Vagina (tissue), 2 donors: ENCODE measurements at places on chromosomes 16 and 17.

GRCh38 chr17:18377437-18378204 is at the start of gene EVPLL:
Gene EVPLL, plus strand, starts transcription at chr17:18377778. Its CDS starts 3,160 bp downstream, at chr17:18380938.
- no peak for DNase-seq

GRCh38 chr16:87420026-87421002 is 28.2 kb downstream of the MAP1LC3B start:
- DNase-seq, result no peak

GRCh38 chr17:65071861-65072260 is 15.3 kb upstream of the GNA13 start:
- DNase-seq, result no peak

DNA sequence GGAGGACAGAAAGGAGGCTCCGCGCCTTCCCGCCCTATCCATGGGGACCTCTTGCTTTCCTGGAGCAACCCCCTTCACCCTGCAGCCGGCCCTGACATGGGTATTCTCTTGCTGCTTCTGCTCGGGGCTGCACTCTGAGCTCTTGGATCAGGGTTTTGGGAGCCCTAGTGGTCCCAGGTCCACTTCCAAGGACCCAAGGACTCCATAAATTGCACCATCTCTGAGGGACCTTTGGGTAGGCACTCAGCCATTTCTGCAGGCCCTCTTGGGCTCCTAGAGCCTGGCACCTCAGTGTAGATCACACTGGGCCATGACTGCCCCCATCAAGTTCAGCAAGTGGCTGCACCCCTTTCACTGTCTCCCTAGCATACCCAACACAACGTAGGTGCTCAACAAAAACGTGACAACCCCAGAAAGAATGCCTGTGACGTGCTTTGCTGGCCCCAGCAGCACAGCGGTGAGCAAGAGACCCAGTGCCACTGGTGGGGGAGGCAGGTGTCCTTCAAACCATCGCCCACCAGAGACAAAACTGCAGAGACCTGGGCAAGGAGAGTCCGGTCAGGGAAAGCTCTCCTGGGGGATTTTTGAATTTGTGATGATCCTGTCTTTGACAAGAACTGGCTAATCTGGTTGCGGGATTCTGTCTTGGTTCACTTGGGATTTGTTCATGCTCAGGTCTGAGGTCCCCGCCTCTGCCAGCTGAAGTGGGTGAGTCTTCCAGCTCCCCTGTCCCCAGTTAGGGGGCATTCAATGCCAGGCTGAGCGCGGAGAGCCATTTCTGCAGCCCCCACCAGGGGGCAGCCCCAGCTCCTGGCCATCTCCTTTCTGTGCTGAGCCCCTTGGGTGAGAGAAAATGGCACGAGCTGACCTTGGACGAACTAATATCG is 2.5 kb upstream of the RAB11FIP4 start:
- DNase-seq, result no peak

DNA sequence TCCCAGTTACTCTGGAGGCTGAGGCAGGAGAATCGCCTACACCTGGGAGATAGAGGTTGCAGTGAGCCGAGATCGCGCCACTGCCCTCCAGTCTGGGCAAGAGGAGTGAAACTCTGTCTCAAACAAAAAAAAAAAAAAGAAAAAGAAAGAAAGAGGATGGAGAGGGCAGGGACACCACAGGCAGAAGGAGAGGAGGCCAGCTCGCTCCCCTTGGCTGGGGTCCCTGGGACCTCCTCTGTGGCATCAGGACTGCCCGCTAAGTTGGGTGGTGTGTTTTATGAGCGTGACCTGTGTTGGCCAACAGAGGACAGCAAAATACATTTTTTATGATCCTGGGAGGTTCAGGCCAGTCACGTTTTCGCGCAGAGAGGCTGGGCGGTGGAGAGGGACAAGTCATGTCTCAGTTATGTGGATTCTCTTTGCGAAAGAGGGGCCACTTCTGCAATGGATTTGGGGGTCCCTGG is 229.6 kb downstream of the MRTFB start:
- DNase-seq, result no peak

GRCh38 chr17:71412803-71413202 is 708.0 kb upstream of the SOX9 start:
- DNase-seq, result no peak

DNA sequence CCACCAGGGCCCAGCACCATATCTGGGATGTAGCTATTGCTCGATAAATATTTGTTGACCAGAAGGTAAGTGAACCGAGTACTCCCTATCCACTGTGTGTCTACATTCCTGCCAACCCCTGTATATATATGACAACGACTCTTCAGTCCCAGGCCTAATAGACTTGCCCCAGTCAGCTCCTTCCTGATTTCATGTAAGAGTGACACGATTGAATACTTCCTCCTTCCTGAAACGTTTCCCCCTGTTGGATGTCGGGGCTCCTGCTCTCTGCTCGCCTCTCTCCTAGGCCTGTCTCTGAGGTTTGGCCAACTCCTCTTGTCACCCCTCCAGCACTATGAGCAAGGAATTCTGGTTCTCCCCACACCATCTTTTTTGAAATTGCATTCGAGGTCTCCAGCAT is 178.9 kb downstream of the PRKCA start:
- no peak for DNase-seq

DNA sequence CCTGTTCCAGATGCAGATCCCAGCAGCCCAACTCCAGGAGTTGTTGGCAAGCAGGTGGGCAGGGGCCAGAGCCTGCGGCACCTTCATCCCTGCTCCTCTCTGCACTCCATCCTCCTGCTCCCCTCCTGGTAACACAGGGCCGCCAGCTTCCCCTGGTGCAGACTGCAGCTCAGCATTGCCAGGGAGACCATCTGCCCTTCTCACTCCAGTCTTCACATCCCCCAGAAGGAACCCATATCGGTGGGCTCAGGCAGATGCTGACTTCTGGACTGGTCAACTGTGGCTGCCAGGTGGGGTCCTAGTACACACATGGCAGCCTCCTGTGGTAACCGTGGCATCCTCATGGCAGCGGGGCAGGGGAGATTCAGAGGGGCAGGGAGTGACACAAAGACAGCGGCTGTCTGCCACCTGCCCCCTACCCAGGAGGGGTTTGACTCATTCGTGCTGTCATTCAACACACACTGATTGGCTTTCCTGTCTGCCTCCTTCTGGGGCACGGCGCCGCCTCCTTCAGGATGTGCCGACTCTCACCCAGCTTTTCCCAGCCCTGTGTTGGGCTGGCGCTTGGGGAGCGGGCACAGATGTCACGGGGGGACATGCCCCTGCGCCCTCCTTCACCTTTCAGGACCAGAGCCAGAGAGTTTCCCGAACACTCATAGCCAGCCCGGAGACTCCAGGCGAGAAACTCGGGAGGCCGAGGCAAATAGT is 120.9 kb downstream of the CMIP start:
- no peak for DNase-seq

DNA sequence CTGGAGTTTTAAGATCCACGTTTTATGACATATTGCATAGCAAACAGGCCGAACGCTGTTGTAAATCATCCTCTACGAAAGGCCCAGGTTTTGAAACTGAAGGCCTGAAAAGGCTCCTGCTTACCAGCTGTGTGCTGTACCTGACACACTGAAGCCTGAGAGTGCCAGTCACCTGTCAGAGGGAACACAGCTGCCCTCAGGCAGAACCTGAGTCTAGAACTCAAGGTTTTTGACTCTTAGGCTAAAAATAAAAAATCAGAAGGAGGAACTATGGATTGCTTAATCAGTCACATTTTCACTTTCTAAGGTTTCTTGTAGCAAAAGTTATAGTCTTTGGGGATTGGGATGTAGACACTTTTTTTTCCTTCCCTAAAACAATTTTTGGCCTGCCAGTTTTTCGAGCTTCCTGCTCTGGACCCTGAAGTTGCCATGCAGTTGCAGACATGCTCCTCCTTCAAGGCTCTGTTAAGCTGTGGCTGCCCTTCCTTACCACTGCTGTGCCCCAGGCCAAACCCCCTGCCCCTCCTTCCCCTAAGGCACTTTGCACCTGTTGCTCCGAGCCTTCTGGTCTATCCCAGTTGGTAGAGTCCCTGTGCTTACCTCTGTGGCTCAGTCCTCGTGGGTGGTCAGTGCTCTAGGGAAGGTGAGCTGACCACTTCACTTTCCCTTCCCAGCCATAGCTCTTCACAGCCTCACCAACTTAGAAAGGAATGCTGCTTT is 56.6 kb downstream of the TENT4B start:
- DNase-seq, result no peak

- no peak for DNase-seq
These were observed 83.0 kb downstream of the EMP2 start for GRCh38 chr16:10497132-10498101.

DNA sequence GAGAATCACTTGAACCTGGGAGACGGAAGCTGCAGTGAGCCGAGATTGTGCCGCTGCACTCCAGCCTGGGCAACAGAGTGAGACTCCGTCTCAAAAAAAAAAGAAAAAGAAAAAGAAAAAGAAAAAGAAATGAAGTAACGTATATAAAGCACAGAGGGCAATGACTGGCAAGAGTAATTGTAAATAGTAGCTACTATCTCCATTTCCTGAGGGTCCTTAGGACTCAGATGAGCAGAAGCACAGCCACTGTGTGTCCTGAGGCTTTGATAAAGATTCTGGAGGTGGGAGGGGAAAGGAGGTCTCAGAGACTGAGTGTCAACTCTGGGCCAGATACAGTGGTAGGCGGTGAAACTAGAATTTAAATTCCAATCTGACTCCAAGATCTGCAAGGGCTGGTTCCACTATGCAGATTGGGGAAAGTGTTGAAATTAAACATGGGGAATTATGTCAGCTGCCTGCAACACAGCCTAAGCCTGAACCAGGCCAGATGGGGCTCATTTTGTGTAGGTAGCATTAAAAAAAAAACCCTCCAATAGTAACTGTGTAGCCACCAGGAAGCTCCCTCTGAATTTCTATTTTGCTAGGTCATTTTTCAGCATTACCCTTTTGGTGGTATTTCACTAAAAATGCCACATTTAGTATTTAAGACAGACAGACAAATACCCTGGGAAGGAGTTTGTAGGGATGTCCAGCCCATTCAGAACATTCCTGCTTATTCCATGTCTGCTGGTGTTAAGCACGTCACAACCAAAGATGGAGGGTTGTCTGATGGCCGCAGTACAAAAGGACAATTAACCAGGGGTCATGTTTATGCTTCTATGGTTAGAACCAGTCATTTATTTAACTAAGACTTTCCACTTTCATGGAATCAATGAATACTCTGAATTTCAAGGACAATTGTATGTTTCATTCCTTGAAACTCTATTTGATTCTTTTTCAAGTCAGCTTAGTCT is 46.1 kb downstream of the TBX4 start:
- no peak for DNase-seq

DNA sequence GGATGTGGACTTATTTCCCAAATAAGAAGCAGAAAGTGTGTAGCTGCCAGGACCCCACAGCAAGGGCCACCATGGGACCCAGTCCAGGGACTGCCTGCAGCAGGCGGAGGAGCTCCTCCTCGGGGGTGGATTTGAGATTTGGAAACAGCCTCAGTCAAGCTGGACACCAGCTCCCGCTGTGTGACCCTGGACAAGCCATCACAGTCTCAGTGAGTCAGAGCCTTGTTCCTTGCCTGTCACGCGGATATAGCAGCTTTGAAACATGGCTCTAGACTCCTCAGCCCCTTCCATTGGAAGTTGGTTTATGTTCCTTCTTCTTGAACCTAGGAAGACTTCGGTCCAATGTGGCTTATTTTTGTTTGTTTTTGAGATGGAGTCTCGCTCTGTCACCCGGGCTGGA is 12.5 kb upstream of the DPEP1 start:
- DNase-seq, result no peak

GRCh38 chr16:27853651-27854050 is 209.9 kb downstream of the GSG1L start:
- no peak for DNase-seq

DNA sequence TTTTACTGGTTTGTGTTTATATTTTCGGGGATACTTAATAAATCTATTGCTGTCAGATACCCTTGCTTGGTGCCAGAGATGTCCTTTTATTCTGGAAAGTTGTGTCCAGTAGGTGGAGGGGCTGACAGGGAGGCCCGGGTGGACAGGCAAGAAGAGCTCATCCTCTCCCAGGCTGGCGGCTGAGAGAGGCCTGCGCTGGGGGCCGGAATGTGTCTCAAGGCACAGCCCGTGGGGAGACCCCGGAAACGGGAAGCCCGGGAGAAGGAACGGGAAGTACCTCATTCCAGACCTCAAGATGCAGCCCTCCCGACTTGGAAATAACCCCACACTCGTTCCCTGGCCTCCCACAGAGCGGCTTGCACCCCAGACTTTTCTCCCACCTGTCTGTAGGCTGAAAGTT is 12.5 kb upstream of the DEF8 start:
- no peak for DNase-seq

- no peak for DNase-seq
These were observed 23.4 kb downstream of the SHMT1 start for GRCh38 chr17:18339933-18340332.

- DNase-seq, result no peak
These were observed 206.8 kb downstream of the PRKCA start for GRCh38 chr17:66508896-66509844.

DNA sequence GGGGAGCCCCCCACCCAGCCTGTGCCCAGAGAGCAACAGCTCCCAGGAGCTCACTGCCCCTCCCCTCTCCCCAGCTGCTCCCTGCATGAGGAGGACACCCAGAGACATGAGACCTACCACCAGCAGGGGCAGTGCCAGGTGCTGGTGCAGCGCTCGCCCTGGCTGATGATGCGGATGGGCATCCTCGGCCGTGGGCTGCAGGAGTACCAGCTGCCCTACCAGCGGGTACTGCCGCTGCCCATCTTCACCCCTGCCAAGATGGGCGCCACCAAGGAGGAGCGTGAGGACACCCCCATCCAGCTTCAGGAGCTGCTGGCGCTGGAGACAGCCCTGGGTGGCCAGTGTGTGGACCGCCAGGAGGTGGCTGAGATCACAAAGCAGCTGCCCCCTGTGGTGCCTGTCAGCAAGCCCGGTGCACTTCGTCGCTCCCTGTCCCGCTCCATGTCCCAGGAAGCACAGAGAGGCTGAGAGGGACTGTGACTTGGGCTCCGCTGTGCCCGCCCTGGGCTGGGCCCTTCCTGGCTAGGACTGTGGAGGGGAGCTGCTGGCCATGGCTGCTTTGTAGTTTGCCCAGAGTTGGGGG is 584 bp downstream of the TCAP start:
- no peak for DNase-seq

DNA sequence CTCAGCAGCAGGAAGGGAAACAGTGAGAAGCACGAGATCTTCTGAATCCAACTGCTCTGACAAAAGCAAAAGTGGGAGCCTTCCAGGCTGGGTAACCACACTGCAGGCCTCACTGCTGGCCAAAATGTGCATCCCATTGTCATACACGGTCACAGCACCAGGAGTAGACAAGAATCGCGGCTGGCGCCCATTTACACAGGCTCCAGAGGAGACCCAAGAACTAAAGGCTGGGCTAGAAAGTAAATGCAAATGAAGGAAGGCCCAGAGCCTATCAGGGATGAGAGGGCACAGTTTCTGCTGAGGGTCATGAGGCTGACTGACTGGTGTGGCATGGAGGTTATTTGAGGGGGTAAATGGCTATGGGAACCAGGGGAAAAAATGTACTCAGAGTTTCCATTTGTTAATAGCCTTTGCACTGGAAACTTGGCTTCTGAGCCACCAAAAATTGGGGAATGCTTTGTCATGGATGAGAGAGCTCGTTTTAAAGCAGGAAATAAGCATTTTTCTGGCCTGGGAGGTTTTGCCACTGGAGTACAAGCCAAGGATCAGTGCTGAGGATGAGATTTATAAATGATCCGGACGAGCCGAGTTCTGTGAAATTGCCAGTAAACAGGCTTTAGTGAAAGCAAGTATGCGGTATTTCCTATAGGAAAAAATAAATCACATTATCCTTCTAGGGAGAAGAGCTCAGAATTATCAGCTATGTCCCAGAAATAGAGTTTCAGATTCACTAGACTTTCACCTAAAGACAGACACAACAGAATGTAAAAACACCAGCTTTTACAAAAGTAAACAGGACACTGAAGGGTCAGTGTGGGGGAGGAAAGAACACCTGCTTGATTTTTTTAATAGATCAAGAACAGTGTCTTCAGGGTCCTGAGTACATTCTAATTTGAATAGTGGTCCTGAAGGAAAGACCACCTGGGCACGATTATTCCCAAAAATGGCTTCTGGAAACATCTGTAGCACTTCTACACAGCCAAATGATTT is 66.9 kb upstream of the GSG1L start:
- no peak for DNase-seq
